ENCODE measurements at places on chromosomes 3 and 15.

DNA sequence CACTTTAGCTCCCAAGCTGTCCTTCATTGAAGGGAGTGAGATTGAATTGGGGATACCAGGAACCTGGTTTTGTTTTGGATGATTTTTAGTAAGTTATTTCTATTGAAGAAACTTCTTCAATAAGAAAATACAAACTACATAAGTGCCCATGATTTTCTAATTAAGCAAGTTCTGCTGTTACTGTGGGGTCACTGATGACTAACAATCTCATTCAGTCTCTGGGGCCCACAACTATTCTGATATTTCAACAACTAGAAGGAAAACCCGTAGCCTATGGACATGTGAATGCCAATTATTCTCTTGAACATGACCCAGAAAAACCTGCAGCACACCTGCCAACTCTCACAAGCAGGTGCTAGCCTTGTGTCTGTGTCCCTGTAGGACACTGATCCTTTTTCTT, 184.6 kb downstream of the DCLK3 start:
- no peak for DNase-seq

- DNase-seq: no peak
Measured at GRCh38 chr3:59995563-59995962, 945.7 kb upstream of the CFAP20DC start.

GRCh38 chr15:88073391-88073691, 183.2 kb downstream of the NTRK3 start:
- no peak for DNase-seq

- DNase-seq: no peak
Measured at GRCh38 chr3:169780742-169781141, 7.5 kb downstream of the MYNN start.

DNA sequence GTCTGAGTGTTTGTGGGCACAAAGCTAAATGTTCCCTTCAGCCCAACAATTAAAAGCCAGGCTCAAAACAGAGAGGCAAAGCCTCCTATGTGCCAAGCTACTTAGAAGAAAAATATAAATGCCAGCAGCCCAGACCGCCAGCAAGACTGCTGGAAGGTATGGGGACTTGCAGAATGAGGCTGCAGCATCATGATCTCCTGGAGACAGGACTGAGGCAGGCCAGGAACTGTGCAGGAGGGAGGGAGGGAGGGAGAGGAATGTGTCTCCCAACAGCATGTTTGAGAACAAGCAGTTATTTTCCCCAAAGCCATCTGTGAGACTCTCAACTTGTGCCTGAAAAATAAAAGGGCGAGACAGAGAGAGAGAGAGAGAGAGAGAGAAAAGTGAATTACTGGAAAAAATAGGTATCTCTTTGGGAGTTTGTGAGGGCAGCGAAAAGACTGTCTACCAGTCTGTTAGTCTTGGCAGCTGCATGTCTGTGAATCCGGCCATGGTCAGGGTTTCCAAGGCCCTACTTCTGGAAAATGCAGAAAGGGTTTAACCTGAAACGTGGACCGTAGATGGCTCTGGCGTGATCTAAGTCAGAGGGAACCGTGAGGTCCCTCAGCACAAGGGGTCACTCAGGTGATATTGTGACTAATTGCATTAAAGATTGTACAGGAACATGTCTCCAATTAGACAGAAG, 139.7 kb upstream of the COL8A1 start:
- no peak for DNase-seq

DNA sequence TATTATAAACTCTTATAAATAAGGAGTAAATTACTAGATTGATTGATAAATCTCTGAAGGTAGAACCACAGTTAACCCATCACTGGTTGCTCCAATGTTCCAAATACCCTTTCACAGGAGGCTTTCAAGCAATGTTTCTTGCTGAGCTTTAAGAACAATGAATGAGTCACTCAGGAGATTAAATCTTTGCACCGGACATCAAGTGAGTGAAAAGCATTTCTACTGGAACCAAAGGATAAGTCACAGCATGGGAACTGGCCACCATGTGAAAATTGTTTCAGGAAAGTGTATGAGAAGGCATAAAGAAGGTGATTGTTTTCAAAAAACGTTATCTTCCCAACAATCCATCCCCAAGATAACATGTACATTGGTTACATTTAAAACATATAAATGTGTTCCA, 90.6 kb downstream of the CNTN3 start:
- no peak for DNase-seq

DNA sequence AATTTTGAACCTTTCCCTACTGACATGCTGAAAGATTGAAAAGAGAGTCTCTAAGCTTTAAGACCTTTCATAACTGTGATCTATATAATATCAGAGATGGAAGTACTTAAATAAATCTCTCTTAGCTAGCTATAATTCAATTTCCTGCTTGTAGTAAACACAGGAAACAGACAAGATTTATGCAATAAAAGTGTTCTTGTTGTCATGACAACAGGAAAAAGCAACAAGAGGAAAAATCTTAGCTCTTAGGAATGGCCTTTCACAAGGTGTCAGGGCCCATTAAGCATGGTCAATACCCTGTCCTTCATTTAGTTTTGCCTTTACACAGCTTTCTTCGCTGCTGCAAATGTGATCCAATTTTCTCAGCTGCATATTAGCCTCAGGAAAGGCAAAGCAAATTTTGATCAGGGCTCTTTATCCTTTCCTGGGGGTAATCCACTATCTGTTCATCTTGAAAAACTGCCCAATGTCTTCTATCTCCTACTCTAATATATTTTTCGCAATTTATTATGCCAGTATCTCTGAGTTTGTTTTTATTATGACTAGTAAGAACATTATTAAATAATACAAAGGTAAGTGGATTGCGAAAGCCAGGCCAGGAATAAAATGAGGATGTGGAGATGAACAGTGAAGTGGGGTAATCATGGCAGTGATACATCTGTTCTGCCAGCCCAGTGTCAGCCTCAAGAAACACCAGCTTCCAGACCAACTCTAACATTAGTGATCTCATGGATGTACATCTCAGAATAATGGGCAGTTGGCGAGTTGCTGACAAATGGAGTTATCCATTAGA, 28.7 kb downstream of the SIDT1 start:
- DNase-seq: no peak

DNA sequence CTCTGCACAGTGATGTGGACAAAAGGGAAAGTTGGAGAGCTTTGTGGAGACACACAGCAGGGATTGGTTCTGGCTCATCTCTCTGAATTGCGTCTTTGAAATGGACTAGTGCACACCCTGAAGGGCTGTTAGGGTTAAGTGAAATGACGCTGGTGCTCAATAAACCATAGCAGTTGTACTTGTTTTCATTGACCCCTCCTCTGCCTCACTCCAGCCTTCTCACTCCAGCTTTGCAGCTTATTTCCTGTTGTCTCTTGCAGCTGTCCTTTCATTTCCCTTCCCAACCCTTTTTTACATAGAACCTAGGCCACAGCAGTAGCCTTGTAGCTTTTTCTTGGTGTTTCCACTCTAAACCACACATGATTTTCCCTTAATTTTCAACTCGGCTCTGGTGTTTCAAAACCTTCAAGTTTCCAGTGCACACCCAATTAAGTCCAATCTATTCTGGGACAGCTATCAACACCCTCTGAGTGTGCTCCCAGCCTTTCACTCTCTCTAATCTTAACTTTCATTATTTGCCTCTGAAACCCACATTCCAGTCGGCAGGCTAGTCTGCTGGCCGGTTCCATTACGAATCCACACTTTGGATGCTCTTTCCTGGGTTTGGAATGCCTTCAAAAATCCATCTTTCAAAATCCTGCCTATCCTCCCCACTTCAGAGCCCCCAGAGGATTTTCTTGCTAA, 6.4 kb downstream of the C3orf52 start:
- no peak for DNase-seq

DNA sequence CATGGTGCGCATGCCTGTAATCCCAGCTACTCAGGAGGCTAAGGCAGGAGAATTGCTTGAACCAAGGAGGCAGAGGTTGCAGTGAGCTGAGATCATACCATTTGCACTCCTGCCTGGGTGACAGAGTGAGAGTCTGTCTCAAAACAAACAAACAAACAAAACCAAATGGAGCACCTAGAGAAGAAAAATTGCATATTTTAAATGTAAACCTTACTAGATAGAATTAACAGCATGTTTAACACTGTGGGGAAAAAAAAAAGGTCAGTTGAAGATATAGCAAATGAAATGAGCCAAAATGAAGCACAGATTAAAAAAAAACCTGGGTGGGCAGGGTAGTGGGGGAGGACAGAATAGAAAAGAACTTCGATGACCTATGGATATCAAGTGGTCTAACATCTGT, 7.3 kb downstream of the PPP1R14D start:
- no peak for DNase-seq

DNA sequence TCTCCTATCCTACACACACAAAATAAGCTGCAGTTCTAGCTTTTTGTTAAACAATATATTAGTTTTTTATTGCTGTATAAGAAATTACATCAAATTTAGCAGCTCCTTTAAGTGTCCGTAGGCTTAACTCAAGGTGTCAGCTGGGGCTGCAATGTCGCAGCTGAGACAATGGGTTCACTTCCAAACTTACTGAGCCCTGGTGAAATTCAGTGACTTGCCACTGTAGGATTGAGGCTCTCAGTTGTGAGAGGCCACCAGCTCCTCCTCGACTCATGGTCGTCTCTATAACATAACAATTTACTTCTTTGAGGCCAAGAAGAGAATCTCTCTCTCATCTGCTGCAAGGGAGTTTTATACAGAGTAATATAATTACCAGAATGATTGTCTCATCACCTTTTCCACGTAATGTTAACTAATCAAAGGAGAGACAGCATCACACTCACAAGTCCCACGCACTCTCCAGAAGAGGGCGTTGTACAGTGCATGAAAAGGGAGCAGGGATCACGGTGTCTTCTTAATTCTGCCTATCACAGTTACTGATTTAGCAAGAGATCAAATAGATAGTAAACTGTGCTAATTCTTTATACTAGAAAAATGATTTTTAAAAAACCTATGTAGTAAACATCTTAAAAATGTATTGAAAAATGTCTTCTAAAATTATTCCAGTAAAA, 735.6 kb upstream of the GBE1 start:
- no peak for DNase-seq

GRCh38 chr3:177279118-177279815, 82.0 kb upstream of the TBL1XR1 start:
- no peak for DNase-seq

GRCh38 chr3:8854656-8855055, 85.2 kb upstream of the OXTR start:
- no peak for DNase-seq

DNA sequence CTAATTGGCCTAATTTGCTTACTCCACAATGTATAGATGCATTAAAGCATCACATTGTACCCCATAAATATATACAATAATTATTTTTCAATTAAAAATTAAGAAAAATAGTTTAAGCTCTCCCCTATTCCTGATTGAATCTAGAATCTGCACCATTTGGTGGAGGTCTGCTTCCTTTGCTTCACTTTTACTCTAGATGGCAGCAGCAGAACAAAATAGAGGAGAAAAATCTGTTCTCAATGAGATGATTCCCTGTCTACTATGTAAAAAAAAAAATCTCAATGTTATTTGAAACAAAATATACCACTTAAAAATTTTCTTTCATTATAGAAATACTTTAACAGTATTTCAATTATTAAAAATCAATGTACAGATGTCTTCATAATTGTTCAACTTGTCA, 109.6 kb upstream of the FXR1 start:
- DNase-seq: no peak

- no peak for DNase-seq
Measured at GRCh38 chr15:38647683-38648082, 83.1 kb upstream of the RASGRP1 start.

DNA sequence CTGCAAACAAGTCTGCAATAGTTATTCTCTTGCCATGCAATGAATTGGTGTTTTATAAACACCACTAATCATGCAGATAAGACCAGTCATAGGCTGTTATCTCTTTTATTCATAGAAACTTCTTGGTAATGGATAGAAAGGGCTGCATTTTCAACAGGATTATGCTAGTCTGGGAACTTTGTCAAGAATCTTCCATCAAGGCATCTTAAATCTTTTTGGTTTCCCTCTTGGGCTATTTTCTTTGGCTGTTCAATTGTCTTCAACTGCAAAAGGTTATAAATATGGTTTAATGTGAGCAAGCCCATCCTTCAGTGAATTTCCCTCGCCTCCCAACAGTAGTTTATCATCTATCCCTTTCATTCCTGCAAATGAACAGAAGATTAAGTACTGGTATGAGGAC, 59.0 kb upstream of the MINAR1 start:
- DNase-seq: no peak

DNA sequence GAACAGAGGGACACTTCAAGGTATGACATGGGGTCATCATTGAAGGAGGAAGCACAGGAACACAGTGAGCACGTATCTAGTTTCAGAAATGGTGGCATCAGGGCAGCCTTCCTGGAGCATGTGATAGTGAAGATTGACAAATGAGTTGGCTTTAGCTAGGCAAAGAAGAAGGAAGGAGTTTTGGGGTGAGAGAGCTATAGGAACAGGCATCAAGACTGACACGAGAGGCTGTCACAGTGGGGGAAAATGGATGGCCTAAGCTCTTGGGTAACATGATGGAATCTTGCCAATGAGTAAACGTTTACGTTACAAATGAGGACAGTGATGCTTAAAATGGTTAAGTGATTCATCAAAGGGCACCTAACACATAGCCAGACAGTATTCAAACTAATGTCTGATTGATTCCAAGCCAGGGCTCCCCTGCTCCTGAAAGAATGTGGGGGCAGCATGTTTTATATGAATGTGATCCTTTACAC, 23.1 kb upstream of the GPR171 start:
- DNase-seq: no peak

GRCh38 chr15:52511084-52511483, 17.6 kb downstream of the MYO5A start:
- no peak for DNase-seq

DNA sequence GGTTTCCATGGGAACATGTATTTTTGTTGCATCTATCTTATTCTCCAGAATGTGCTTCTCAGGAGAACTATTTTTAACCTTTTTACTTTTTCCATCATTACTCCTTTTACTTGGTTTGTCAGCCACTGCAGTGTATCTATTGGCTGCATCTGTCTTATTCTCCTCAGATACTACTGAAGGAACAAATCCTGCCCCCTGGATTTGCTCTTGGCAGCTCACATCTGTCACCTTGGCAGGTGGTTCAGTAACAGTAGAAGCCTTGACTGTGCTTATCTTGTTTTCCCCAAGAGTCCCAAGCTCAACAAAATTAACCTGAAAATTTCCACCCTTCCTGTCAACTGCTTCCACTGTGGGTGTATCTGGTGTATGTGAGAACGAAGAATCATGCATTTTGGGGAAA, 106.0 kb downstream of the MAP4 start:
- no peak for DNase-seq

DNA sequence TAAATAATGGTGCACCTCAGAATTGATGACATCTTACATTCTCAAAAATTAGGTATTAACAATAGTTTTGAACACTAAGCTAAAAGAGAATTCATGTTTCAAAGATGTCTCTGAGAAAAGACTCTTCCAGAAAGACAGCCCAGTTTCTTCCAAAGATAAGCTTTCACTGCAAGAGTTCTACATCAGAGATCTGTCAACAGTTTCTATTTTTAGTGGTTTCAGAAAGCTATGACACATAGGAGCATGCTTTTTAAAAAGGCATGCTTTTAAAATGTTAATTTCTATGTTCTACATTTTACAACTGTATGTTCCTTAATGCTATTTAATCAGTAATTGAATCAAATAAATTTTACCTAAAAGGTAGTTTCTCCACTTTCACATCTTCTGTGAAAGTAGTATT, 88.2 kb downstream of the PLOD2 start:
- no peak for DNase-seq

- no peak for DNase-seq
Measured at GRCh38 chr3:87145553-87145952, 81.6 kb upstream of the CHMP2B start.

GRCh38 chr3:39361252-39361927, 21.8 kb upstream of the SLC25A38 start:
- peak; percentile 9 for DNase-seq

GRCh38 chr15:26561896-26562295, 211.0 kb downstream of the GABRB3 start:
- DNase-seq: no peak

GRCh38 chr3:172249039-172249438, 199.2 kb downstream of the GHSR start:
- DNase-seq: no peak

Data from stimulated activated CD4-positive, alpha-beta T cell treated with anti-CD3 and anti-CD28 coated beads, Interleukin-1b, Interleukin-23, amount 100 ng/mL, for 24 hours (primary cell).